ENCODE measurements at places on chromosomes 5 and 9. TPM values are rescaled to one million over a fixed set of nuclear protein-coding genes. Genes with fewer than 3 reads are reported as not detected.

DNA sequence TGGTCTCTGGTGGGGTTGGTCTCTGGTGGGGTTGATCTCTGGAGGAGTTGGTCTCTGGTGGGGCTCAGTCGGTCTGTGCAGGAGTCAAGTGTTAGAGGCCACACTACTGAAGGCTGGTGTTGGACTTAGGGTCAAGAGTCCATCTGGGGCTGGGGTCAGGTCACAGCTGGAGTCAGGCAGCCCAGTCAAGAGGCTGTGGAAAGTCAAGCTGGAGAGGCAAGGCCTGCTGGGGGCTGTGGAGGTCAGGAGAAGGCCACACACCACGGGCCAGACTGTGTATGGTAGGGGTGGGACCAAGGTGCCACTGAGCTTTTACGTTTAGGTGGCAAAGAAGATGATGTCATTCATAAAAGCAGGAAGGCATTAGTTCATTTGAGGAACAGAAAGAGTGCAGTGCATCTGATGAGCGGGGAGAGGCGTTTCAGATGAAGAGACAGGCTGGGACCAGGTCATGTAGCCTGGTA lies 16.7 kb upstream of the CD74 start:
- no peak for DNase-seq

DNA sequence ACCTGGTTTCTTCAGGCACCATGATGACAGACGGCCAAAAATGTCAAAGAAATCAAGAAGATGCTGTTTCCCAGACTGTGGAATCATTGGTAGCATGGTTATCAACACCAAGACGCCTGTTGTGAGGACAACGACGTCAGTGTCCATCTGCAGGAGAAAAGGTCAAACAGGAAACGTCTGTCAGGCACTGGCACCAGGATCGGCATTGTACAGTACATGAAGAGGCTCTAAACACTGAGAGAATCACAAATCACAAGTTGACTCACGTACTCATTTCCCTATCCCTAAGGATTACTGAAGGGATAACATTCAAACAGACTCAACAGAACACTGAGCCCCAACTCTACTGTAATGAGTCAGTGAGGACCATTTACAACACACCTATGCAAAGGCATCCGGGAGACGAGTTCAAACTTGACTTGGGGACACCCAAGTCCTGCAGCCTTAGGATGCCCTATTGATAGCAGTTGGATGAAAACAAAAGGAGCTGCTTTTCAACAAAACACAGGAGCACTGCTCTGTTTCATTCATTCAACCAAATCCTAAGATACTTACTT lies 21.0 kb downstream of the TSC1 start:
- no peak for DNase-seq

The FIBCD1 gene
- total RNA-seq = not detected

DNA sequence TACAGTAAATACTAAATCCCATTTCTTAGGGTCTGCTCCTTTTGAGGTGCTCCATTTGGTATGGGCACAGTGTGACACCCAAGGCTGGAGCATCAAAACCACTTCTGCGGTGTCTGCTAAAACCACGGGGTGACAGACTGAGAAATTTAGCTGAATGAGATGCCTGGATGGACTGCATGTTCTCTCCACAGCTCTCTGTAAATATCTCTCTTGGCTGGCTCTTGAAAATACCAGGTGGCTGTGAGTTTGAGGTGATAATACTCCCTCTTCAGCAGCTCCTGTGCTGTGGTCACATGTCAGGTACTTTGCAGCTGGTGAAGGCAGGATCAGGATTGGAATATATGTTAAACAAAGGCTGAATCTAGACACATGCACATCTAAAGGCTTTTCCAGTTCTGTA lies 93.7 kb upstream of the SIMC1 start:
- no peak for DNase-seq

GRCh38 chr9:116322521-116322920 lies 168.9 kb downstream of the PAPPA start:
- DNase-seq = no peak

- DNase-seq = no peak
Observed at GRCh38 chr9:115590011-115590410, 472.1 kb upstream of the TNC start.

The MARVELD2 gene
- total RNA-seq = 24.8 TPM

All from suprapubic skin (tissue), 4 donors.